ENCODE measurements at places on chromosomes 1 and 21.
A peak's percentile ranks its signal among the peaks of the same experiment; 100 is the strongest.

GRCh38 chr1:37148663-37149062 lies 114.3 kb upstream of the GRIK3 start:
- DNase-seq, result no peak

DNA sequence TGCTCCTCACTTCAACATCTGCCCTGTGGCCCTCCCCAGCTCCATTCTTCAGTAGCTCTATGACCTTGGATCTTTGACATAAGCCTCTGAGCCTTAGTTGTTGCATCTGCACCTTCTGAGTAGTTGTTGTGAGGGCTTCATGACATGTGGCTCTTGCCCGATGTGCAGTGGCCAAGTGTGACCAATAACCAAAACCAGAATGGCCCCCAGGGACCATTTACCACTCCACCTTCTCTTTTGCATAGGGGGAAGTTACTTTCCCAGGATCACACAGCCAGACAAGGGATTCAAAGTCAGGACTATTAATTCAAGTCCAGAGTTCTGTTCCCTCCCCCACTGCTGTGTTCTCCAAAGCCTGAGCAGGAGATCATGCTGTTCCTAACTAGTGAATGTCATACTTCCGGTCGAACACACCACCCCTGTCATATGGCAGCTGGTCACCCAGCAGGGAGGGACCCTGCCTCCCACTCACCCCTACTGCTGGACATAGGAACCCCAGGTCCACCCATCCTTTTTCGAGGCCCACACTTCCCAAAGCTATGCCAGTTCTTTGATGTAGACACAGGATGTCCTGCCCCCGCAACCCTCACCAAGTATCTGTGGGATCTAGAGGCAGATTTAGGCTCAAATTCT lies 4.0 kb downstream of the FGR start:
- no peak for DNase-seq

- DNase-seq, result no peak
Observed at GRCh38 chr1:6991266-6991665, 206.0 kb downstream of the CAMTA1 start.

DNA sequence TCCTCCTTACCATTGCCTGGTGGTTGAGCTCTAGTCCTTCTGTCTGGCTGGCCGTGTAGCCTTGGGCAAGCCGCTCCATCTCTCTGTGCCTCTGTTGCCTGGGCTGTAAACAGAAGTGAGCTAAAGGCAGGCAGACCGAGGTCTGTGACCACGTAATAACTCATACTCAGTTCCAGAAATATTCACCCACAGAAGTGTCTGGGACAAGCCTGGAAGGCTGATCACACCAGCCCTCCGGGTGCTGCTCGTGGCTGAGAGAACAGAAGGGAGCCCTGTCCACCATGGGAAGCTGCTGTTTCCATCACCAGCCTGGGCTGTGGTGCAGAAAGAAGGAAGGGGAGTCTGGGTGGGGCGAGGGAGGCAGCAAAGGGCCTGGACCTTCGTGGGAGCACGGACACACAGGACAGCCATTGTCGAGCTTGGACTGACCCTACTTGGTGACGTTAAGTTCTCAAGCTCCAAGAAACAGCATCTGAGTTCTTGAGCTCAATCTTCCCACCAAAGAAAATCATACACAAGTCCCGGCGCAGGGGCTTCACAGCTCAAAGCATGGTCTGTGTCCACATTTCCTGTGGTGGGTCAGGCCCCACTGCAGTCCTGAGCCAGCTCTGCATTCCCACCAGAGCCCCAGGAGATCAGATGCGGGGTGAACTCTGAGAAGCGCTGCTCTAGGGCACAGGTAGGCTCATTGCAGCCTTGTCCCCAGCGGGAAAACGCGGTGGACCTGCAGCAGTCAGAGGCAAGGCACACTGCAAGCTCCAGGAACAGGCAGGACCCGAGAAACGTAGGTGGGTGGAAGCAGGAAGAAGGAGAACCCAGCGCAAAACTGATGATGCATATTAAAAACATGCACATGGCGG lies 61.8 kb downstream of the RUNX3 start:
- DNase-seq, result no peak

DNA sequence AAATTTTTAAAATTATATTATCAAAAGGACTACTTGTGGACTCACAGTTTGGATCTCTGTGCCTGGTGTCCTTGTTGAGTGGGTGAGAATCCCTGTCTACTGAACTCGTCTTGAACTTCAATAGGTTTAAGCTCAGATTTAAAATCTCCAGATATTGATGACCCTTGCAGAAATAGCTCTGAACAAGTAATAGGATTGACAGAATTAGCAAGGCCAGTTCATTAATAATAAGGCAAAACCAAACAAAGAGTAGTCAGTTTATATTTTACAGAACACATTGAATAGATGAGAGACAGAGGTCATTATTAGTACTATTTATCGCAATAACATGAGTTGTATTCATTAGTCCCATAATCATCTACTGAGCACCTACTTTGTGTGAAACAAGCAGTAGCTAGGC lies at the start of gene PDC:
Gene PDC (minus strand): TSS at position 101 of the 400 bp plus-strand sequence. CDS start 11,655 bp downstream, outside the sequence.
- DNase-seq, result no peak

DNA sequence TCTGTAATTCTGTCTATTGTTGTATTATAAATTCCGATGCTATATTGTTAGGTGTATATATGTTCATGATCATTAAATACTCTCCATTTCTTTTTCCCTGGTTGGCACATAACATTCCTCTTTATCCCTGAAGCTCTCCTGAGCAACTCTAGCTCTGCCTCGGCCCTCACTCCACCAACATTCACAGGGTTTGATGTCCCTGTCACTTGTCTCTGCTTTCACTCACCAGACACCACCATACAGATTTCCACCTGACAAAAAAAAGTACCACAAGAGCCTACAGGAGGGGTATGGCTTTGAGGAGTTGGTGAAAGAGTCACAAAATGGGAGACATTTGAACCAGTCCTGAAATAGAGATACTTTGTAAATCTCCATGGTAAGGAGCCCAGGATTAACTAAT lies 8.8 kb upstream of the TSPEAR start:
- no peak for DNase-seq

- DNase-seq, result no peak
Observed at GRCh38 chr1:56719171-56719570, 74.1 kb downstream of the PRKAA2 start.

DNA sequence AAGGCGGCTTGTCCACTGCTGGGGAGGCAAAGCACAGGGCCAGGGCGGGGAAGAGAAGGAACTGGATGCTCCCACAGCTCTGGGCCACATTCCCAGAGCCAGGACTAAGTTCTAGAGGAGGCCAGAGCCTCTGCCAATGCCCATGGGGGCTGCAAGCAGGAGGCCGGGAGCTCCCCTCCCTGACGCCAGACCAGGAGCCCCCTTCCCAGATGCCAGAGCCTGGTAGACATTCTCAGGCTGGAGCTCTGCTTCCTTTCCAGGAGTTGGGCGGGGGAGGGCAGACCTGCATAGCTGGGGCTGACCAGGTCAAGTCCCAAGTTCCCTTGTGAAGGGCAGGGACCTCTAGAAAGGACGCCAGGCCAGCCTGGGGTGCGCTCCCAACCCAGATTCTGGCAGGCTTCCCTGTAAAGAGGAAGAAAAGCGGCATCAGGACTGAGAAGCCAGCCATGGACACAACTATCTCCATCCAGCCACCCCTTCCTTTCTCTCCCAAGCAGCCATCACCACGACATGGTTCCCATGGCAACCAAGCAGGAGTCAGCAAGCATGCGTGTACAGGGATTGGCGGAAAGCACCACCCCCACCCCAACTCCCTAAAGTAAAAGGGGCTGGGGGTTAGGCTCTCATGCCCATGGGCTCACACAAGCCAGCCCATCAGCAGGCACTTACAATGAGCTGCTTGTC lies 13.4 kb downstream of the KIF21B start:
- DNase-seq, result peak; percentile 59

DNA sequence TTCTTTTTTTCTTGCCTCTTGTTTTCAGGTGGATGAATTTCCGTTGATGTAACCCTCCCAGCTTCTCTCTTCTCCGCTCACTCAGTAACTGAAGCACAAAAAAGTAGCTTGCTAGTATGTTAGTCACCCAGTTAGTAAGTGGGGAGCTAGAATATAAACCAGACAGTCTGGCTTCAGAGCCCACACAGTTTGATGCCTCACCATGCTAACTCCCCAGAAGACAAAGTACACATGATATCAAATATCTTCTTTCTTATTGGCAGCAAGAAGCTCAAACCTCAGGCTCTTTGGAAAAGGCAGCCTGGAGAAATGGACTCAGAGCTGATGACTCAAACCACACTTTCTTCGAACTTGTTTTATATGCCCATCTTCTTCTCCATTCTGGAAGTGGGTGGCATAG lies 187.5 kb upstream of the PLXNA2 start:
- DNase-seq, result no peak

DNA sequence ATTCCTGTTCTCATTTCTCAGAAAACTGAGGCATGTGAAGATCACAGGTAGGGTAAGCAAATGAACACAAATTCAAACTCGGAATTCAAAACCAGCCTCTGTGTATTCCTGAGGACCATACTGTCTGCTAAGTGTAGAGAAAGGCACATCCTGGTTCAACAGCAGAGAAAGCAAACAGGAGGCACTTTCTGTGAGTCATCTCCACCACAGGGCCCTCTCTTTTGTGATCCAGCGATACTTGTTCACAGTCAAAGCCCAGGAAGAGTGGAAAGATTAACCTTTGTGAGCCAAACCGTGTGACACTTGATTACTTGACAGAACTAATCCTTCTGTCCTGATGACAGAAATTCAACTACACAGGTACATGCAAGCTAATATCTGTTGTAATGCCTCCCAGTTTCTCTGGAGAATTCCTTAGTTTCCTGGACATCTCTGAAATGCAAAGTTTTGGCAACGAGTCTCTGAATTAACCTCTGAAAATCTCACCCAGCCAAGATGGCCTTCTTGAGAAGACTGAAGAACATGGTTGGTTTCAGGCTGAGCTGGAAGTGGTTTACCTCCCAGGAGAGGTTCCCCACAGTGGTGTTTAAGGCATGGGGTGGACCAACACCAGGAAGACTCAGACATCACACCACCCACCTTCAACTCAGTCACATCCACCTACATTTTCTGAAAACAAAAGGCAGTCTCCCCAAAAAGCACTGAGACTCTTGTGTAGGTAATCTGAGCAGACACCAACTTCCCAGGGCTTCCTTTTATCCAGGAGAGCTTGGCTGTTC lies 98.2 kb upstream of the ERG start:
- no peak for DNase-seq

DNA sequence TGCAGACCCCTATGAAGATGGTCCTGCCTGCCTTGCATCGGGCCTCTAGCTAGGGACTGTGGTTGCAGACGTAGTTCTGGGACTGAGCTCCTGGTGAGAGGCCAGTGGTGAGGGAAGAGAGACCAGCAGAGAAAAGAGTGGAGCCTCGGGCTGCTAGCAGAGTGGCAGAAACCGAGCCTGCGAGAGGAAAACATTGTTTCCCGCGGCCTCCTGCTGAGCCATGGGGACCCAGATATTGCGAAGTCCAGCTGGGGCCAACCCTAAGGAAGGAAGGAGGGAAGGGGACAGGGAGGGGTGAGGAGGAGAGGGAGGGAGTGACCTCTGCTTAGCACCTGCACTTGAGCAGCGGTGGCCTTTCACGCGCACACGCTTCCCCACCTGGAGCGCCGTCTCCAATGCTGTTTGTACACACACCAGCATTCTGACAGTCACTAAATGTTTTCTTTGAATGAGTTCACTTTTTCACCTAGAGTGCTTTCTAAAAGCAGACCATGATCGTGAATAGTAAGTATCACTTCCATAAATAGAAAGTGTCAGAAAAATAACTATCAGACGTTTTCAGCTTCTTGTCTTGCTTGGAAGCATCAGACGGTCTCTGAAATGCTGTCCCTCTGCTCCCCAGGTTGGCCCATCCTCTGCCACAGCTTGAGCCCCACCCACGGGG lies 2.5 kb upstream of the FNDC10 start:
- DNase-seq, result no peak

- DNase-seq, result peak; percentile 17
Observed at GRCh38 chr21:38352536-38353219, 95.9 kb downstream of the KCNJ15 start.

GRCh38 chr1:3017440-3018050 lies 3.7 kb upstream of the ACTRT2 start:
- no peak for DNase-seq

- DNase-seq, result peak; percentile 90
Observed at GRCh38 chr1:179081687-179082332, at the start of gene TOR3A. TSS of gene TOR3A (plus strand) at chr1:179082070. CDS start at chr1:179082129, 59 bp downstream.

- no peak for DNase-seq
Observed at GRCh38 chr1:91428182-91428798, 23.7 kb upstream of the HFM1 start.

DNA sequence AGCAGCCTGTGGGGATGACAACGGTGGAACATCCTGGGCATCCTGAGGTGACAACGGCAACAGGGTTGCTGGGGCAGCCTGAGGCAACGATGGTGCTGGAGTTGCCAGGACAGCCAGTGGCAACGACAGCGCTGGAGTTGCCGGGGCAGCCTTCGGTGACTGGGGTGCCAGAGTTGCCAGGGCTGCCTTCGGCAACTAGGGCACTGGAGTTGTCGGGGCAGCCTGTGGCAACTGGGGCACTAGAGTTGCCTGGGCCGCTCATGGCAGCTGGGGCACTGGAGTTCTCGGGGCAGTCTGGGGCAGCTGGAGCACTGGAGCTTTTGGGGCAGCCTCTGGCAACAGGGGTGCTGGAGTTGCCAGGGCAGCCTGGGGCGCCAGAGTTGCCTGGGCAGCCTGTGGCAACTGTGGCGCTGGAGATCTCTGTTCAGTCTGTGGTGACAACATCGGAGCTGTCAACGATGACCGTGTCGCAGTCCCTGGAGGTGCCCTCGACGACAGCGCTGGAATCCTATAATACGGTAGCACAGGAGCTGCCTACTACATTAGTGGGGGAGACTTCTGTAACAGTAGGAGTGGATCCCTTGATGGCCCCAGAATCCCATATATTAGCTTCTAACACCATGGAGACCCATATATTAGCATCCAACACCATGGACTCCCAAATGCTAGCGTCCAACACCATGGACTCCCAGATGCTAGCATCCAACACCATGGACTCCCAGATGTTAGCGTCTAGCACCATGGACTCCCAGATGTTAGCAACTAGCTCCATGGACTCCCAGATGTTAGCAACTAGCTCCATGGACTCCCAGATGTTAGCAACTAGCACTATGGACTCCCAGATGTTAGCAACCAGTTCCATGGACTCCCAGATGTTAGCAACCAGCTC lies 8.2 kb downstream of the SON start:
- no peak for DNase-seq

DNA sequence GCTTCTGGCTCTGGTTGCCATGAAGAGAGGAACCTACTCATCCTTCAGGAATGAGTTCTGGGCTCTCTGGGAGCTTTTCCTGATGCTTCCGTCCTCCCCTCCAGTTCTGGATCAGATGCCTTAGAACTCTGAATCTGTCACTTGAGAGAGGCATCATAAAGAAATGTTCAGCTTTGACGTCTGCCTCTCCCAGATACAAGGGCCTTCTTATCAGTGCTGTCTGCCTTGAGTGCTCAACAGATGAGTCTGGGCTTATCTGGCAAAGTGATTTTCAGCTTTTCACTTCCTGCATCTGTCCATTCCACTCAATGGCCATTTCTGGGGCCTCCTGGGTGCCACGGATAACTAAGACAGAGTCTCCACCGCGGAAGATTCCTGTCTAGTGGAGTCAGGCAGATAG lies 12.3 kb upstream of the OTUD3 start:
- DNase-seq, result no peak

- DNase-seq, result no peak
Observed at GRCh38 chr1:234845097-234845660, 235.2 kb upstream of the IRF2BP2 start.

All from midbrain (tissue), 1 donor.